Glutamatergic neuron (in vitro differentiated cells): ENCODE measurements at places on chromosomes 4 and X. TPM values are rescaled to one million over a fixed set of nuclear protein-coding genes. Genes with fewer than 3 reads are reported as not detected.

DNA sequence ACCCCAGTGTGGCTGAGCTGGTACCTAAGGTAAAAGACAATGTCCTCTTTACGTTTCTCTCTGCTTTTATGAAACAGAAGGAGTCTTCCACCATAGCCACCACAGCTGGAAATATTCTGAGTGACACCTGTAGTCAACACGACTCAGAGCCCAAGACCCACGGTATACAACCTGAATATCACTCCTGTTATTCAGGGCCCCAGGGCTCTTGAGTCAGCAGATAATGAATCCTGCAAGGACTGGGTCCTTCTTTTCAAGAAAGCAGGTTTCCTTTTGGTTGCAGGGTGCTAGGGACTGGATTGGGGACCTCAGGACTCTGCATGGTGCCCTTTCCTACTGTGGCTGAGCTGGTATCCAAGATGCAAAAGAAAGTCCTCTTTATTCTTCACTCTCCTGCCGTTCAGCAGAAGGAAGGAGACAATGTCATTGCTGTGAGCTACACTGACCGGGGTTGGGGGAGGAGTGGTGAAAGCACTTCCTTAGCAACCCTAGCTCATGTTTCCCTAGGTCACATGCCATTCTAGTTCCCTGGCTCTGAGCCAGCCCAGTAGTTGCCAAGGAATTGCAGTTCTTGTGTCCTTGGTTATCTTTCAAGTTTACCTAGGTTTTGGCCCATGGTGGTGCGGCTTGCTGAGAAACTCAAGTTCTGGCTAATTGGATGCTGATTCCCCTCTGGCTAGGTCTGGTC lies 23.7 kb upstream of the UNC5C start:
- DNase-seq, result no peak

DNA sequence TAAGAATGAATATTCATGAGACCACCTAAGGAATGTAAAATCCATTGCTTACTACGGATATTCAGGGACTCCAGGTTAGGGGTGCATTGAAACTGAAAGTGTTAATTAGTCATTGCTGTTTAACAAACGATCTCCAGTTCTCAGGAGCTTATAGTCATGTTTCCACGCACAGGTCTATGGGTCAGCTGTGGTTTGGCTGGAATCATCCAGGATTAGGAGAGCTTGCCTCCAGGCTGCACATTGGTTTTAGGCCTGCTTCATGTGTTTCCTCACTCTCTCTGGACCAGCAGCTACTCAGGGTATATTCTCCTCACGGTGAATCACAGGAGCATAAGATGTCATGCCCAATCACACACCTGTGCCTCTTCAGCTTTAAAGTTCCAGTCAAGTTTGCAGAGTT lies 98.9 kb downstream of the ATXN3L start:
- no peak for DNase-seq

GRCh38 chr4:187183346-187183745 lies 459.7 kb upstream of the FAT1 start:
- no peak for DNase-seq

DNA sequence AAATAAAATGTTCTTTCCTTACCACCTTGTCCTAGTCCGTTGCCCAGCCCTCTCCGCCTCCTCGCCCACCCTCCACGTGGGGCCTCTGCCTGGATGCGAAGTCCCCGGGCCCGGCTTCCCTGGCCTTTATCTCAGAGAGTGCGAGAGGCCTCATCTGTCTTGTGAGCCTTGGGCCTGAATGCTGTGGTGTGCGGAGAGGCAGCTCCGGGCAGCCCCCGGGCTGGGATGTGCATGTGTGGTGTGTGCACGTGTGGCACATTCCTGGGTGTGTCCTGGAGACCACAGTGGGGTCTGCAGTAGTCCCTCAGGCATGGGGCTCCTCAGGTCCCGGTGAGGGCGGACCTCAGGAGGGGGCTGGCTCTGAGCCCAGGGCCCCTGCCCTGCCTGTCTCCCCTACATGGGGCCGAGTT lies 31.4 kb downstream of the DOK7 start:
- DNase-seq, result no peak

XAGE2 gene
- not detected for total RNA-seq

- no peak for DNase-seq
Measured at GRCh38 chr4:3071811-3072210, 2.5 kb downstream of the HTT-AS start.

S100G gene
- total RNA-seq, result not detected

DNA sequence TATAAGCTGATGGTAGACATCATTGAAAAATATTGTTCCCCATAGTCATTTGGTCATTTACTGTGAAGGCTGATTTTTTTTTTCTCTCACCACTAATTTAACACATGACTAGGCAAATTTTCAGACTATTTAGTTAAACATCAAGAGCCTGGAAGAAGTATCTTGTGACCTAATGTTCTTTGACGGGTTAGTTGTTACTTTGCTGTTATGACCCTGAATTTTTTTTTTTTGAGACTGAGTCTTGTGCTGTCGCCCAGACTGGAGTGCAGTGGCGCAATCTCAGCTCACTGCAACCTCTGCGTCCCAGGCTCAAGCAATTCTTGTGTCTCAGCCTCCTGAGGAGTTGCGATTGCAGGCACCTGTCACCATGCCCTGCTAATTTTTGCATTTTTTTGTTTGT lies 67.0 kb downstream of the HPF1 start:
- DNase-seq, result no peak

DNA sequence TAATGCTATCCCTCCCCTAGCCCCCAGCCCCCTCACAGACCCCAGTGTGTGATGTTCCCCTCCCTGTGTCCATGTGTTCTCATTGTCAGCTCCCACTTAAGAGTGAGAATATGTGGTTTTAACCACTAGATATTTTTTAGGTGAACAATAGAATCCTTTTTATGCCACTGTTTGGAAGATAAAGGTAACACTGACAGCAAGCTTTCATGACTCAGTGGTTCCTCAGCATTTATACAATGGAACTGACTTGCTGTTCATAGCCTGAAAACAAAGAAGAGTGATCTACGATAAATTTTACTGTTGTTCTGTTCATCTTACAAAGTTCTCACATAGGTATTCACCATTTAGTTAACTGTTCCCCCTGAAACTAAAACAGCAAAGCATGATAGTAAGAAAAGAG lies 147.8 kb downstream of the ARHGAP10 start:
- DNase-seq, result no peak
